ENCODE measurements at places on chromosomes 3 and 15. TPM values are rescaled to one million over a fixed set of nuclear protein-coding genes. Genes with fewer than 3 reads are reported as not detected.

CEMIP gene
- total RNA-seq: 1.6 TPM

DNA sequence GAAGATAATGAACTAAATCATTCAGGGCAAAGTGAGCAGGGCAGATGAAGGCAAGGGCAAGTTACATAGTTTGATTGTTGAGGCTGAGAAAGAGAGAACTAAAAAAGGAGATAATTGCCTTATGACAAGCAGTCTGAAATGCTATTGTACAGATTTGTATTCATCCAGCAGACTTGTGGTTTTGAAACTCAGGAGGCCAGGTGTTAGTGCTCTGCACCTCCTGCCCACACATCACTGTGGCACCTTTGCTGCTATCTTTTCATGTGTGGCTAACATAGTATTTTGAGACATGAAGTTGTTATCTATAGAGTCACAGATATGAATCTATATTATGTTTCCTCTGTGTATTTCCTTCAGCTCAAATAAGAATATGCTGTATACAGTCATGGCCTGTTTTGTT is 24.3 kb upstream of the SUCLG2 start:
- H3K27ac ChIP-seq: no peak overlapping the region
- no peak overlapping the region for H3K4me3 ChIP-seq
- no peaks in the 10 kb centered on the region for H3K27me3 ChIP-seq
- no peaks in the 10 kb centered on the region for H3K36me3 ChIP-seq
- H3K4me1 ChIP-seq: no peaks in the 10 kb centered on the region

MED12L gene
- total RNA-seq: 0.78 TPM

- peaks cover 26% of the 10 kb centered on the region for H3K4me1 ChIP-seq
- DNase-seq: no peak
- H3K4me3 ChIP-seq: no peak overlapping the region
- no peak overlapping the region for H3K27ac ChIP-seq
- H3K36me3 ChIP-seq: no peaks in the 10 kb centered on the region
- no peaks in the 10 kb centered on the region for H3K27me3 ChIP-seq
Observed at GRCh38 chr15:71153823-71154524, 38.7 kb downstream of the THSD4 start.

DNA sequence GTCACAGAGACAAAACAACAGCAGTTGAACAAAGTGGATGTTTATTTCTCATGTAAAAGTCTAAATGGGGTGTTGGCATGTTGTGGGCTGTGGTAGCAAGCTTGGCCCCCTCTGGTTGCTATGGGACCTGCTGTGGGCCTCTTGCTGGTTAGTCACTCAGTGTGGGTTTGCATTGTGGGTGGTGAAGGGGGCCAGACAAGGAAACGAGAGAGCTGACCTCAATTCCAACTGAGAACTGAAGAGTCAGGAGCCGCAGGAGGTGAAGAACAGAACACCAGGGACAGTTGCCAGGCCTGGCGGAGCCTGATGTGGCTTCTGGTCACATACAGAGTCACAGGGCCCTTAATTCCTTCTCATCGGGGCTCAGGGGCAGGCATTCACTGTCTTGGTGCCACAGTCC is 1.9 kb upstream of the ADPGK start:
- no peaks in the 10 kb centered on the region for H3K27me3 ChIP-seq
- peak overlapping the region; percentile 12 for H3K27ac ChIP-seq
- peaks cover 27% of the 10 kb centered on the region for H3K4me1 ChIP-seq
- no peaks in the 10 kb centered on the region for H3K36me3 ChIP-seq

GRCh38 chr3:38331257-38332022 is 15.1 kb upstream of the XYLB start:
- H3K4me3 ChIP-seq: no peak overlapping the region
- H3K27ac ChIP-seq: no peak overlapping the region
- no peaks in the 10 kb centered on the region for H3K36me3 ChIP-seq
- no peaks in the 10 kb centered on the region for H3K4me1 ChIP-seq
- DNase-seq: no peak
- no peaks in the 10 kb centered on the region for H3K27me3 ChIP-seq

GRCh38 chr15:94532226-94532625 is 300.9 kb downstream of the MCTP2 start:
- no peaks in the 10 kb centered on the region for H3K27me3 ChIP-seq
- H3K27ac ChIP-seq: no peak overlapping the region
- no peaks in the 10 kb centered on the region for H3K4me1 ChIP-seq
- H3K36me3 ChIP-seq: no peaks in the 10 kb centered on the region
- DNase-seq: no peak

GRCh38 chr3:190586631-190587011 is 72.7 kb downstream of the IL1RAP start:
- no peak overlapping the region for H3K27ac ChIP-seq
- H3K27me3 ChIP-seq: no peaks in the 10 kb centered on the region
- H3K4me3 ChIP-seq: no peak overlapping the region
- no peak for DNase-seq

PLXNB1 gene
- total RNA-seq: 311 TPM

DNA sequence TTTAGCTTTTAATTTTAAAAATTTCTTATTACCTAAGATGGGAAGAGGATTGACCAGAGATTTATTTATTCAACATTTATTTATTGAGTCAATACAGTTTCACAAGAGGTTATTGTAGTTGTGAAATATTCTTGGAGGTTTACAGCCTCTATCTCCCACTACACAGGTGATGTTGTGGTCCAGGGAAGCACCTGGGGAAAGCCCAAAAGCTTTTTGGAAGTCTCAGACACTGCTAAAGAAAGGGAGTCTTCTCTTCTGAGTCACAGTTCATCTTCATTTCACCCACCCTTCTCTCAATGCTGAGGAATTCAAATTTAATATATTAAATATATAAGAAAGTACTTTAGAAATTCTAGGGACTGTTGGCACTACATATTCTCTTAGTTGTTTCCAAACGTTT is 41.8 kb downstream of the SERPINI1 start:
- H3K27me3 ChIP-seq: no peaks in the 10 kb centered on the region
- no peak for DNase-seq
- H3K27ac ChIP-seq: no peak overlapping the region
- no peak overlapping the region for H3K4me3 ChIP-seq
- no peaks in the 10 kb centered on the region for H3K4me1 ChIP-seq
- H3K36me3 ChIP-seq: no peaks in the 10 kb centered on the region

POLQ gene
- total RNA-seq: 0.66 TPM

DNA sequence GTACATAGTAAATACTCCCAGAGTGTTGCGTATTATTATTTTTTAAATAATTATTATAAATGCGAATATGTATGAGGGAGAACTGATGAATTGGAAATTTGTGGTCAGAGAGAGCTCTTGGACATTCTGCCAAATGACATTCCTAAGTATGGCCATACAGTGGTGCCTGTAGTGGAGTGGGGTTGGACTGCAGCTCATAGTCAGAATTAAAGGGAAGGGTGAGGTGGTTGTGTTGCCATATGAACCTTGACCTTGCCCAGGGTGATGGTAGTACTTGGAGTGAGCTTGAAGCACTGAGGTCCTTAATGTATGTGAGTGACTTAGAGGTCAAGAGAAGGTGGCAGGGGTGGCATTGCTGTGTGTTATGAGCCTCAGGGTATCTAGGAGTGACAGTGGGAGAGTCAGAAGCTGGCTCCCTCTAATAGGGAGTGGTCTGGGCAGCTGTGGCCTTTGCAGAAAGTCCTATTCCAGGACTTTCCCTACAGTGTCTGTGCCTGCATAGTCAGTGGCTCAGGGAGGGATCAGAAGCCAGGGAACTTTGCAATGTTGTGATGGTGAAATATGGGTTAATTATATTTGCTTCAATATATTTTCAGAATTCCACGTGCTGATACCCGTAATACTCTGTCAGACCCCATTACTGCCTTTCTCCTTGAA is 26.2 kb downstream of the PDE8A start:
- no peak overlapping the region for H3K4me3 ChIP-seq
- H3K36me3 ChIP-seq: no peaks in the 10 kb centered on the region
- no peak overlapping the region for H3K27ac ChIP-seq
- no peaks in the 10 kb centered on the region for H3K27me3 ChIP-seq
- DNase-seq: no peak

RBPMS2 gene
- total RNA-seq: 0.33 TPM

DNA sequence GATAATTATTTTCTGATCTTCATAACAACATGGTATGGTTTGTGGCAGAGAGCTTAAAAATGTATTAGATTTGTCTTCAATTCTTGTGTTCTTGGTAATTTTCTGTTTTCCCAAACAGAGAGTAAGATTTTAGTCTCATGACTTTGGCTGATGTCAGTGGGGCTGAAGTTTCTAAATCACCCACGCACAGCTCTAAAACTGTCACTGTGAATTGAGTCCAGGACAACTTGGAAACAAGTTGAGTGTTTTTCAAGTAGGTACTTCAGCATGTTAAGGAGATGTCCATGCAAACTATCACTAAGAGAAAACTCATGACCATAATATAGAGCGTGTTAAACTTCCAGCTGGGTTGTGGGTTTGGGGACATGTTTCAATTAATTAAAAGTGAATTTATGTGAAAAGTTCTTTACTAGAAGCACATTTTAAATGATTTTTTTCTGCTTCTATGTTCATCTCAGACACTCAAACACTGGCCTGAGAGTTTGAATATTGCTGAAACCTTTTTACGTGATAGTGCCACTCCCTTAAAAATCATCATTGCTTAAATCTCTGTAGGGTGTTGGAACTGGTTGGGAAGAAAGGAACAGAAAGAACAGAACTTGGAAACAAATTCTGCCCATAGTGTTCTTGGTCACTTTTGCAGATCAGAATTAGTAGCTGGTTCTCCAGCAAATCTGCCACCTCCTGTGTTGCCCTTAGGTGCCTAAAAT is 89.8 kb downstream of the KLHL25 start:
- peak overlapping the region; percentile 89 for H3K27ac ChIP-seq
- no peaks in the 10 kb centered on the region for H3K27me3 ChIP-seq
- DNase-seq: no peak
- no peaks in the 10 kb centered on the region for H3K36me3 ChIP-seq
- H3K4me1 ChIP-seq: peaks cover 76% of the 10 kb centered on the region

DNA sequence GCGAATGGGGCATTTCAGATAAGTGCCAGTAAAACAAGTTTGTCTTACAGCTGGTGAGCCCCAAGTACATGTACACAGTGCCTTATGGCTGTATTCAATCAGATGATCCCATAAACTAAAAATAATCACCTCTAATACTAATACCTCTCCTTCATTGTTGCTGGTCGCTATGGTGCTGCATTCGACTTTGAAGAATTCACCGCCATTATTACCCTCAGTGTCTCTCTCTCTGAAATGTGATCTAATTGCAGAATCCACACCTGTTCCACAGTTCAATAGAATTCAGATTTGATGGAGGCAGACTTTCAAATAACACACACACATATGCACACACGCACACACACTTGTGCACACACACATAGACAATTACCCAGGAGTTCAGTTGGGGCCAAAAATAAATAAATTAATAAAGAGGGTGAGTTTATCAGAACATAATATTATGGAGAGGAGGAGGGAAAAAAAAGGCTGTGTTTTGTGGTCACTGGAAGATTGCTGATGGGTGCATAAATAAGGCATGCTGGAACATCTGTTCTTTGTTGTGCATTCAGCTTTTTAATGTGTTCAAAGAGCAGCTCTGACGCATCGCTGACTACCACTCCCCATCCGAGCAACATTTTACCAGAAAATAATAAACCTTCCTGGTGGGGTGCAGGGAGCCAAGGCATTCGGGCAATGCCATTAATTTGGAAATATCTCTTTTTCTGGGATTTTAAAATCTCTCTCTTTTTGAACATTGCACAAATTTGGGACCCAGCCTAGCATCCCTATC is 235.7 kb downstream of the SATB1 start:
- H3K27ac ChIP-seq: no peak overlapping the region
- no peaks in the 10 kb centered on the region for H3K4me1 ChIP-seq
- no peaks in the 10 kb centered on the region for H3K27me3 ChIP-seq

DNA sequence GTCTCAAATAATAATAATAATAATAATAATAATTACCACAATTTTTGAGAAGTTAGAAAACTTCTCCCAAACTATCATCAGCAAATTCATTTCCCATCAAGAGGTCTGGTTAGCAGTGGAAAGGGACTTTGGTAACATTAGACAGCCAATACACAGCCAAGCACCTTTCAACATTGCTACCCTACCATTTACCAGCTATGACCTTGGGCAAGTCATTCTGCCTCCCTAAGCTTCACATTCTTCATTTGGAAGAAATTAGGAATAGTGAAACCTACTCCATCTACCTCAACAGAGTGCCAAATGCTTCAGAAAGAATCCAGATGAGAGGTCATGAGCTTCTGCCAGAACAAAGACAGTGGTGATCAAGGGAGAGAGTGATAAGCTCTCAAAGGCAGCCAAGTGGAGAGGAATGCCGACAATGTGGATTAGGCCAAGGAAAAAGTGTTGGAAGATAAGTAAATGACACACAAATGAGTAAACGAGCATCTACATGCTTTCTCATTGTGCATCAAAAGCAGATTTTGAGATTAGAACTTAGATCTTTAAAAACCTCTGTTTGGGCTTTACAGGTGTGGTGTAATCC is 42.9 kb upstream of the LPP start:
- no peak for DNase-seq
- H3K4me1 ChIP-seq: no peaks in the 10 kb centered on the region
- no peaks in the 10 kb centered on the region for H3K36me3 ChIP-seq

DNA sequence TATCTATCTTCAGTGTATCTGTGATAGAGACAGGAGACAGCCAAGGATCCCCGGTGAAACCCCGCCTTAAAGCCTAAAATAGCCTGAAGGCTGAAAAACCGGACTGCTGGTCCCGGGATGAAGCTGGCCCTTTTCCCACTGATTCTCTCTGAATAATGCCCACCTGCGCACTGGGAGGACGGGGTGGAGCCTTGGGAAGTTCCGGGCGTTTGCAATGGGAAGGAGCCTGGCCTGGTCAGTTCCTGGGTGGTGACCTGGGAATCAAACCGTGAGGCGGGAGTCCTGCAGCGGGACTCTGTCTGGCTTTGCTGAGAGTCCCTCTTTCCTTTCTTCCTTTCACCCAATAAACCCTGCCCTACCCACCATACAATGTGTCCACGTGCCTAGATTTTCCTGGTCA is 157.9 kb downstream of the C3orf38 start:
- H3K4me1 ChIP-seq: no peaks in the 10 kb centered on the region
- H3K27me3 ChIP-seq: no peaks in the 10 kb centered on the region
- no peak overlapping the region for H3K4me3 ChIP-seq
- no peaks in the 10 kb centered on the region for H3K36me3 ChIP-seq

DOCK3 gene
- not detected for total RNA-seq

DNA sequence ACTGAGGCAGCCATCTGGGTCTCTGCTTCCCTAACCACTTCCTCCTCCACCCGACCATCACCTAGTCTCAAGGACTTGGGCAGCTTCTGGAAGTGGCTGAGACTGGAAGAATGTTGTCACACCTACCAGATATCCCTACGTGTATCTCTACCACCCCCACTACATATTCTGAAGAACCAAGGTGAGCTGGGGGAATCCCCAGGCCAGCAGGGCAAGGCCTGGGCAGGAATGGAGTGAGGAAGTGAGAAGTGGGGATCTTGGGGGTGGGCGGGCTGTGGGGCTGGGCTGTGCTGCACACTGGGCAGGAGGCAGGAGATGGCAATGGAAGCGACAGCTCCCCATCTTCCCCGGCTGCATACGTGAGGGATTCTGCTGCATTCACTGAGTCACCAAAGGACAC is 17.5 kb upstream of the ALDH1A3 start:
- no peaks in the 10 kb centered on the region for H3K36me3 ChIP-seq
- no peaks in the 10 kb centered on the region for H3K27me3 ChIP-seq
- H3K4me3 ChIP-seq: no peak overlapping the region
- no peaks in the 10 kb centered on the region for H3K4me1 ChIP-seq
- no peak for DNase-seq

Data from body of pancreas (tissue), 4 donors.